ENCODE measurements at places on chromosomes 7 and 10.

DNA sequence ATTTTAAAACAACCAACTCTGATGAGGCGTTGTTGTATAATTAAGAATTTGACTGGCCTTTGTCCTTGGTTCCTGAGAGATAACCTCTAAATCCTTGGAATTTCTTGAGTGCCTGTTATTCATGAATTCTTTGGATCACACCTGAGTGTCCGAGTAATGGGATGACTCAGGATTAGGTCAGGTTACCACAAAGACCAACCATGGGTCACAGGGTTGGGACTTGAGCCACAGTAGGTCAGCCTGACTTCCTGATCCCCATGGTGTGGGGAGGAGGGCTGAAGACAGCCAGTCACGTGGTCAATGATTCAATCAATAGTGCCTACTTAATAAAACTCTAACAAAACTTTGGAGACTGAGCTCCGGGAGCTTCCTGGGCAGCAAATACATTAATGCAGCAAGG is 192.5 kb downstream of the GFRA1 start:
- no peak for DNase-seq

- peak; percentile 22 for DNase-seq
Measured at GRCh38 chr7:151276666-151277590, 28.4 kb upstream of the SMARCD3 start.

GRCh38 chr7:108351729-108352131 is 104.5 kb downstream of the NRCAM start:
- DNase-seq = no peak

DNA sequence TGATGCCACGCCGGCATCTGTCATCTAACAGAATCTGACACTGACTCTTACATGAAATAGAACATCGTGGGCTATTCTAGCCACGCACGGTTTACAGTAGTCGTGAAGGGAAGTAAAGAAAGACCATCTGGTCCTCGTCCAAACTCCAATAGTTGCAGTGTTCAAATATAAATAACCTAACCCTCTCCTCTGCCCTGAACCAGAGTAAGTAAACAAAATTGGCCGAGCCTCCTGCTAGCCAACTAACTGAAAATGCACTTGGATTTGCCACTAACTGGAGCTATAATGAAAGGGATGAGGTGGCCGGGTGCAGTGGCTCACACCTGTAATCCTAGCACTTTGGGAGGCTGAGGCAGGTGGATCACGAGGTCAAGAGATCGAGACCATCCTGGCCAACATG is 29.5 kb upstream of the ZC3HAV1L start:
- no peak for DNase-seq

GRCh38 chr7:135664046-135664589 is 1.8 kb downstream of the STMP1 start:
- no peak for DNase-seq

GRCh38 chr7:44290252-44290620 is 35.2 kb downstream of the CAMK2B start:
- no peak for DNase-seq

- no peak for DNase-seq
Measured at GRCh38 chr10:119705434-119705831, 20.4 kb upstream of the INPP5F start.

- DNase-seq = no peak
Measured at GRCh38 chr7:78406531-78406930, 608.0 kb downstream of the PHTF2 start.

DNA sequence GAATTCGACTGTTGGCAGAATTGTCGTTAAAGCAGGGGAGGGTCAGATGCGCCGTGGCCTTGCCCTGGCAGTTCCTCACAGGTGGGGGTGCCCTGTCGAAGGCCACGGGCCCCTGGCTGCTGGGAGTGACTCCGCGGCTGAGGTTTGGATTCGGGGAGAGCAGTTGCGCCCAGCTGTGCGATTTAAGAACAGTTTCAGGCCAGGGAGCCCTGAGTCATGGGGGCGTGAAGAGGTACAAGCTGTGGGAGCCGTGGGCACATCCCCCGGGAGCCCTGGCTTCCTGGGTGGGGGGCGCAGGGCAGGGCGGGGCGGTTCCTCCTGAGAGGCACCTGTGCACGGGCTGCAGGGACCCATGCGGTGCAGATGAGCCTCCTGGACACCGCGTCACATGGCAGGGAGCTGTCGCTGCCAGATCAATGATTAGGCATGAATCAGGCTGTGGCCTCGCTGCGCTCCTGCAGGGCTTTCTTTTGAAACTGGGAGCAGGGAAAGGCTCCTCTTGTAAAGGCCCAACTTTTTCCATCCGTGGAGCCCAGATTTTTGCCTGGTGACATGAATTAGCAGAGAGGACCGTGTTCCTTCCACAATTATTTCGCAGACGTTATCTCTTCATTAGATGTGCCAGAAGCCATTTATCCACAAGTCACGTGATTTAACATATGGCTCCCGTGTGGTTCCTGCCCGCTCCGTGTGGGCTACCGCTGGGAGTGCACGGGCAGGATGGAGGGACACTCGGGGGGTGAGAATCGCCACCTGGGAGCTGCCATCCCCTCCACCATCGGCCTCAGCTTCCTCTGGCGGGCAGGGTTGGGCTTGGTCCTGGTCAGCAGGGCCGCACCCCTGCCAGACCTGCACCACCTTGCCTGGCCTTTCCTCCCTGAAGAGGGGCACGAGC is 918 bp downstream of the PWWP2B start:
- no peak for DNase-seq

- DNase-seq = no peak
Measured at GRCh38 chr7:92987538-92987937, 130.2 kb downstream of the SAMD9 start.

GRCh38 chr10:90999512-91000172 is 78.8 kb upstream of the ANKRD1 start:
- DNase-seq = no peak

DNA sequence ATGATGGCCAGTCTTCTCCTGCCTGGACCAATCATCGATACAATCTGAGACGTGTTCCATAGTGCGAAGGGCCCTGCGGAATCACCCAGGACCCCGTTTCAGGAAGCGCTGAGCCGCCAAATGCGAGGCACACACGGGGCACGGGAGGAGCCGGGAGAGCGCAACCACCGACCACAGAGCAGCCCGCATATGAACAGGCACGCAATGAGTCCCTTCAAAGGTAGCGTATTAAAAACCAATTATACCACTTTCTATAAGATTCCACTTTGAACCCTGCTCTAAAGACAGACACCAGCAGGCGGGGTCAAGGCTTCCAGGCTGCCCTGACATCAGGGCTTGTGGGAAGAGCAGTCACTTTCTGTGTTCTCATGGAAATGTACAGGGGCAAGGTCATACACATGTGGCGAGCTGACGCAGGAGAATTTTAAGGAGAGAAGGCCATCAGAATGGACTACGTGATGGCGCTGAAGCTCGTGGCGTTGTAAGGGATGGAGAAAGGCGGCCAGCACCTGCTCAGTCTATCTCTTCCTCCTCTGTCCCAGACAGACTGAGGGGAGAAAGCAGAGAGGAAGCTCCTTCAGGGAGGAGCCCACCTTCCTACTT is 46.2 kb downstream of the AMZ1 start:
- DNase-seq = no peak

DNA sequence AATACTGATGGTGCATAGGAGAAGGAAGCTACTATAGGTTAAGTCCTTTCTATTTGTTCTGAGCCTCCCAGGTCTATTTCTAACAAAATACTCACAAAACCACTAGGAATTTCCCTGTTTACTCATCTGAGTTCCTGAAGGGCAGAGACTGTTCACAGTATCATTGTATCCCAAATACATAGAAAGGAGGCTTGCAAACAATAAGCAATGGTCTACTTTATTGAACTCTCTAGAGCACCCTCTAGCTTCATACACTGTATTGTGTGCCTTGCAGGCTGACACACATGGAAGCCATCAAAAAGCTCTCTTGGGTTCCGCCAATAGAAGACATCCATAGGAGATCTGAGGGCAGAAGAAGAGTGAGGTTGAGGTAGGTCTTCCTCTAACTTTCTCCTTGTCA is 826.1 kb downstream of the GRM8 start:
- DNase-seq = no peak

DNA sequence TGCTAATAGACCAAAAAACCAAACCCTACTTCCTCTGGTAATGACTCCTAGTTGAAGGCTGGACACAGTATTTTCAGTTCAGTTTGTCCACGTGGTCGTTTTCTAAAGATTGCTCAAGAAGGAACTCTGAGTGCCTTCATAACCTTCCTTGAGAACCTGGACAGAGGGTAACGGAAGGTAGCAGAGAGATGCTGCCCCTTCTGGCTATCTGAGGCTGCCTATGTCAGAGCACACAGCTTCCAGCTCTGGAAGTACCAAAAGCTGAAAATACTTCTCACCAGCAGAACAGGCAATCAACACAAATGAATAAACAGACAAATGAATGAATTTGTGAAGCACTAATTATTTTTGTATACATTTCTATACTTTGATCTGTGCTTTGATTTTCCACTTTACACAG is 85.2 kb downstream of the AMPH start:
- DNase-seq = no peak

DNA sequence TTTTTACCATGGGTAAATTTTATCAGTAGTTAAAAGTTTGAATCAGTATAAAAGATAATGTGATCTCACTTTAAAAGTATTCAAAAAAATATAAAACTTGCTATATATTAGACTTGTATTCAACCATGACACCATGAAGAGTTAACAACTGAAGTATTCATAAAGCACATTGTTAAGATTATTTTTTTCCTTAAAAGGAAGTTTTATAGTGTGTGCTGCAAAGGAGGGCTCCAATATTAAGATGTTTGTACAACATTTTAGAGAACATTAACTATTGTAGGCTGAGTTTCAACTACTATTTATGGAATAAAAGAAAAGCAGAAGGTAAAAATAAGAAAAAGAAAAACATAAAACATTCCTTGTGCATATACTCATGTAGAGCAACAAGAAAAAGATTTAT is 24.5 kb upstream of the CUBN start:
- no peak for DNase-seq

DNA sequence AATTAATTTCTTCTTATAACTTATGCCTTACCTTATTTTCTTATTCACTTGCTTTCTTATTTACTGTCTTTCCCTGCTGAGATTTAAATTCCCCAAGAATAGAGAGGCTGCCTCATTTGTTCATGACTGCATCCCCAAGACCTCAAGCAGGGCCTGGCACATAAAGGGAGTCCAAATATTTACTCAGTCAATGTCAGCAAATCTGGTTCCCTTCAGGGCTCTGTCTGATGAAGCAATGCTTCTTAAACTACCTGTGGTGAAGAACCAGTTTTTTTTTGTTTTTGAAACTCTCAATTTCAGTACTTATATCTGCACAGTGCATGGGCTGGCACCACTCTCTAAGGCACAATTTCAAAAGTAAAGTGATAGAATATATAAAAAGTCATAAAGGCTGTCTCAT is 4.7 kb downstream of the ZNF239 start:
- DNase-seq = peak; percentile 64

GRCh38 chr10:43707770-43708169 is 59.1 kb upstream of the ZNF32 start:
- DNase-seq = no peak

DNA sequence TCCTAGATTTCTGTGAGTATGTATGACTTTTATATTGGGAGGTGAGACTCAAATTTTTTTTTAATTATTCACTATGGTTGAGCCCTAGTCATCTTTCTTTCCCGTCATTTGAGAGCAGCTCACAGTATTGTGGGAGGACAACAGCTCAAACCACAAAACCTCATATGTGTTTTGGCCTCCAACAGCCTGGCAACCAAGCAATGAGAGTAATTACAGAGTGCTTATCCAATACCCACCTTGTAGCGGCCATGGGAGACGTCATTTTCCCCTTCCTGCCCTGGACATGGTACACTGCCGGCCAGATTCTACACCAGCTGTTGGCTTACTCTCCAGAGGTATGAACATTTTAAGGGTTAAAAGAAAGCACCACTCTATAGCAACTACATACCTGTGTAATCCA is 49.1 kb downstream of the DOCK4 start:
- DNase-seq = no peak

- no peak for DNase-seq
Measured at GRCh38 chr10:117186832-117187615, 10.3 kb upstream of the KCNK18 start.

Measured in LNCaP clone FGC (cell line).